ENCODE measurements at places on chromosomes 7 and 10. TPM values are rescaled to one million over a fixed set of nuclear protein-coding genes. Genes with fewer than 3 reads are reported as not detected.

- DNase-seq, result no peak
These were observed at the start of gene TMEM225B for GRCh38 chr7:99597762-99598501. TMEM225B (plus strand) TSS chr7:99598267; CDS start chr7:99604389, 6,122 bp downstream.

DNA sequence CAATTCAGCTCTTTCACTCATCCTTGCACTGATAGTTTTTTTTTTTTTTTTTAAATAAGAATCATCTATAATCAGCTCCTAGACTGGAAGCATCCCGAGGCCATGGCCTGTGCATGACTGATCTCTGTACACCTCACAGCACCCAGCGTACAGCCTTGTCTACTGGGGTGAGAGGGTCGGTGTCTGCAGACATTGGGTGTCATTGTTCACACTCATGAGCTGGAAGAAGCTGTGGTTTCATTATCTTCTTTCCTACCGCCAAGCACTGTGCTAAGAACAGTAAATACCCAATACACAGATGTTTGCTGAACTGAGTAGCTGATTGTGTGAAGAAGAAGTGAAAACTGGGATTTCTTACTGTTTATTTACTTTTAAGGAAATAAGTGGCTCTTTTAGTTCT lies 123.6 kb downstream of the CLEC2L start:
- DNase-seq, result no peak

DNA sequence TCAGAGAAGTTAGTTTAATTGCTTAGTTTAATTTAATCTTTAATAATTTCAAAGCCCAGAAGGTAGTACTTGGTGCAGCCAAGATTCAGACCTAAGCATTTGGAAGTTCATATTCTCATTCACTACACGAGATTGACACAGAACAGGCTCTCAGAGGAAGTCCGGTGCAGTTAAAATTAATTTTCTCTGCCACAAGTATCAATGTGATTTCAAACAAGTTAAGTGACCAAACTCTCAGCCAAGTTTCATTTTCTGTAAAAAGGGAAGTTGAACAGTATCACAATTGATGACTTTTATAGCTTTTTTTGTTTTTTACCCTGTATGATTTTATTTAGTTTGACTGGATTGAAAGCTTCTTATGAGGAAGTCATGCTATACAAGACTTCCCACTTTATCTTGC lies 1494.9 kb upstream of the LRRTM3 start:
- DNase-seq, result no peak

DNA sequence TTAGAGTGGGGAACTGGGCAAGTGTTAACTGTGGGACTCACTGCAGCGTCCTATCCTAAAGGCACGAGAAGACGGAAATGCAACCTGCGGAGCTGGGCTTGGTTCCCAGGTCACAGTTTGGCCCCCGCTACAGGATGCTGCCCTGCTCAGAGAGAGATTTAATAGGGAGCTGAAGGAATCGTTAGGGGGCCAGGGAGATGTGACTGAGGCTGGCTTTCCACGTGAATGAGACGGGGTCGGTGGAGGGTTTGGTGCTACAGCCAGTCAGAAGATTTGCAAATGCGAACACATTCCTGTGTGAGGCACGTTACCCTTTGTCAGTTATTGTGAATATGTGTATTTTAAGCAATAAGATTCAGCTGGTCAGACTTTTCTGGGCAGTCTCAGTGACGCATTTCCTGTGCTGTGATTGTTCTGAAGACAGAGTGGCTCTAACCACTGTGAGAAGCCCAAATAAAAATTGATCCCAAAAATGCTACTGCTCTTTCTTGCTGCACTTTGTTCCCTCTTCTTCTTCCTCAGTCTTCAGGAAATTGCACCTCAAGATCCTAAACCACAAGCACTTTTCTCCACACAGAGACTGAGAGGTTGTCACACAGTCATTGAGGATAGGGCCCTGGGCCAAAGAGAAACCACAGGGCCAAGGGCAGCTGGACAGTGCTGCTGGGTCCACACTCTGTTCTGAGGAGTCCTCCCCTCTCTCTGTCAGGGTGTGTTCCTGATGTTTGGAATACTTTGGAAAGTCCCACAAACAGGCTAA lies 21.2 kb downstream of the CYP17A1 start:
- DNase-seq, result no peak

DNA sequence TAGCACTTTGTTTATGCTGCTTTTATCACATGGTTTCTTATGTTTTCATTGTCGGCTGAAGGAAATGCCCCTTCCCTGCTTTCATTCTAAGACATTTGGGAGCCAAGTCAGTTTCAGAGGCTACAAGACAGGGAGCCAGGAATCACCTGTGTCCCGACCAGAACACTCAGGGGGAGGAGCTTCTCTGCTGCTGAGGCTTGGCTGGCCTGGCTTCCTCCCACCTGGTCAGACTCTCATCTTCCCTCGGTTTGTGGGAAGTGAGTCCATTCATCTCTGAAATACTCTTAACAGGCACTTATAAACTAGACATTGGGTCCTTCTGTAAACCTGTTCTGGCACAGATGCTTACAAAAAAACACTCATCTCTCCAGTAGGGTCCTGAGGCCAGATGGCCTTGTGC lies 19.6 kb upstream of the GOLGA7B start:
- no peak for DNase-seq

GRCh38 chr10:75418293-75418692 lies 13.1 kb upstream of the LRMDA start:
- DNase-seq, result no peak

DNA sequence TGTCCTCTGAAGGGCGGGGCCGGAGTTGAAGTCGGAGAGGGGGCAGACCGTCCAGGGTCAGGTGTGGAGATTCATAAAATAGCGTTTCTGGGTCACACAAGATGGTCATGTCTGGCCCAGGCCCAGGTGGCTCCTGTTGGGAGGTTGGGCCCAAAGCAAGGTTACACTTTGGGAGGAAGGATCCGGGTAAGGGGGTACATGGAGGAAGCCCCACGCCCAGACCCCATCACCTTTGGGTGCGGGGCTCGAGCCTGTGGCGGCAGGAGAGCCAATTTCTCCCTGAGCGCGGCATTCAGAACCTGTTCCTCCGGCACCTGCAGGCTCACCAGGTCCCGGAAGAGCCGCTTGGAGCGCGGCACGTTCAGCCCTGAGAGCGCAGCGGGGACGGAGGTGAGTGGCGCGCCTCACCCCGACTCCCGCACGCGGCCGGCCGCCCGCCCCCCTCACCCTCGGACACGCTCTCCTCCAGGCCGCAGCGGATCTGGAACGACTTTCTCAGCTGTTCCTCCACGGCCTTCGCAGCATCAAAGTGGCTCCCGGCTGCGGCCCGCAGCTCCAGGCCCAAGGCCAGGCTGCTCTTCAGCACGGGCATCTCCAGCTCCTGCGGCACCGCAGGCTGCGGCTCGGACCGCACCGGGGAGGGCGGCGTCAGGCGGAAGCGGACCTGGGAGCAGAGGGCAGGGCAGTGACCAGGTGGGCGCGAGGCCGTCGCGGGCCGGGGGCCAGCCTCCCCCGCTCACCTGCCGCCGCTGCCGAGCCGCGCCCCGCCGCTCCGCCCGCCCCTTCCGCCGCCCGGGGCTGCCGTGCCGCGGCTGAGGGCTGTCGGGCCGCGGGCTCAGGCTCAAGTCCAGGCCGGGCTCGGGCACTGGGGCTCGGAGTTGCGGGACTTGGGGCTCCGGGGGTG lies 644 bp downstream of the PPP1R35 start:
- no peak for DNase-seq

- DNase-seq, result peak; percentile 52
These were observed 14.0 kb downstream of the LRGUK start for GRCh38 chr7:134140889-134141867.

DNA sequence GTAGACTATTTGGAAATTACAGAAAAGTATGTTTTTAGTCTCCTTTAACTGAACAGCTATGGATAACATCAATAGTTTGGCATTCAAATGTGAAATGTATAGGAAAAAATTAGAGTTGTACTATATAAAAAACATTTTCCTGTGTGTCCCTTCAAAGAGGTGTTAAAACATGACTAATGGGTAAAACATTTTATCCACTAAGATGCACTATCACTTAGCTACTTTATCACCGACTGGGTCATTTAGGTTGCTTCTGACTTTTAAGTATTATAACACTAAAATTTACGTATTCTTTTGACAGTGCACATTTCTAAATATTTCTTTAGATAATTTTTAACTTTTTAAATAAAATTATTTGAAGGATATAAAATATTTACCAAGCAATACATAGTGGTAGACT lies 77.6 kb downstream of the UBE2H start:
- no peak for DNase-seq

DNA sequence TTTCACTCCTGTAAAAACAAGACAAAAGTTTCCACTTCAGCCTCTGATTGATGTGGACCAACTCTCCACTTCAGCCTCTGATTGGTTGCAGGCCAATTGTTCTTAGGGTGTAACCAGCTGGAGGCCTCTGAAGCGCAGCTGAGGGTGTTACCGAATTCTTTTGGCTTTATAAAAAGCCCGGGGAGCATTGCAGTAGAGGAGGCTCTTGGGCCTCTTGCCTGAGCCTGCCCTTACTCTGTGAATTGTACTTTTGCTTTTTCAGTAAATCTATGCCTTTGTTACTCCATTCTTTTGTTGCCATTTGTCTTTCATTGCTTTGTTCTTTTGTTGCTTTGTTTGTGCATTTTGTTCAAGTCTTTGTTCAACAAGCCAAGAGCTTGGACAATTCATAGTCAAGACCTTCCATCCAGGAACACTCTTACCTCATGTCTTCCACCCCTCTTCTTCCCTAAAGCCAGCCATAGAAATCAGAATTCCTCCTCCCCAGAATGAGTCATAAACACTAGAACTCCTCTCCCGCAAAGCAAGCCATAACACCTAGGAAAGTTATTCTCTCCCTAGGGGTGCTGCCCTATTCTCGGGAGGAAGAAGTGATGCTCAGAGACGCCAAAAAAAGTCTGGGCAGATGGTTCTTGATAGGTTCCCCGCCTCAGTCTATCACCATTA lies 53.5 kb upstream of the ARMC3 start:
- DNase-seq, result no peak

- DNase-seq, result no peak
These were observed 109.6 kb downstream of the BICC1 start for GRCh38 chr10:58622246-58622645.

The UCN3 gene
- total RNA-seq, result 0.19 TPM

The ARMS2 gene
- total RNA-seq, result not detected

The ACTL6B gene
- 0.05 TPM for total RNA-seq

The SEMA3A gene
- total RNA-seq, result 1.0 TPM

The GALNT17 gene
- 1.8 TPM for total RNA-seq

The RAPGEF5 gene
- total RNA-seq, result 30.5 TPM

The WIPF3 gene
- 0.14 TPM for total RNA-seq

The ZNF479 gene
- not detected for total RNA-seq
